ENCODE measurements at places on chromosomes 12 and 14.

GRCh38 chr12:5715021-5715420 is 230.0 kb downstream of the ANO2 start:
- DNase-seq: no peak

DNA sequence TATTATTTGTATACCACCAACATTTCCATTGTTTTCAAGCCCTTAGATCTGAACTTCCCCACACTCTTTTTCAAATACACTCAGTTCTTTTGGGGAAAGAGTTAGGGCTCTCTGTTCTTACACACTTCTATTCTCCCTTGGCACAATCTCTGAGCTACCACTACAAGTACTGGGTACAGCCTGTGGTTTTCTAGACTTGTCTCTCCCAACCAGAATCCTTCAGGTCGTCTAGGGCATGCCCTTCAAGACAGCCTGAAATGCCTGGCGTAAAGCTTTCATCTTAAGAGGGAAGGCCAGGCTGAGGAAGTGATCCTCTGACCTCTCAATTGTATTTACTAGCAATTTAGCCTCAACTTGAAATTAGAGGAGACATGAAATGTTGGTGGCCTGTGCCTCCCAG is 1442.0 kb downstream of the AACS start:
- no peak for DNase-seq

DNA sequence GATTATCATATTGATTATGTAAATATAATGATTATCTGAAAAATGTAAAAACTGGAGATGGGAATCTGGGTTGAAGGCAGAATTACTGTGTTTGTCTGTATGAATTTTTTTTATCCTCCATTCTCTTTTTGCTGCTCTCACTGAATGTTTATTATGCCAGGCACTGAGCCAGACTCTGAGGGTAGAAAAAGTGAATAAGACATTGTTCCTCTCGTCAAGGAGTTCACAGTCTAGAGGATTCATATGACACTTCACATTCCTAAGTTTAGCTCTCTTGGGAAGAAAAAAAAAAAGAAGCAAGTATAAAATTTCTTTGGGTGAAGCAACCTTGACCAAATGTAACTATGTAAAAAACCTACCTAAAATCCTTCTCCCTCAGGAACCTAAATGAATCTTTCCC is 120.9 kb upstream of the LMO3 start:
- DNase-seq: no peak

GRCh38 chr12:117216686-117217085 is 26.4 kb upstream of the FBXO21 start:
- no peak for DNase-seq

Data from NCI-H510A treated with DMSO at 0.1 percent for 48 hours (cell line).